ENCODE measurements at places on chromosomes 7 and 10. TPM values are rescaled to one million over a fixed set of nuclear protein-coding genes. Genes with fewer than 3 reads are reported as not detected.
A peak's percentile ranks its signal among the peaks of the same experiment; 100 is the strongest.

The FGFR2 gene
- total RNA-seq: 14.4 TPM

DNA sequence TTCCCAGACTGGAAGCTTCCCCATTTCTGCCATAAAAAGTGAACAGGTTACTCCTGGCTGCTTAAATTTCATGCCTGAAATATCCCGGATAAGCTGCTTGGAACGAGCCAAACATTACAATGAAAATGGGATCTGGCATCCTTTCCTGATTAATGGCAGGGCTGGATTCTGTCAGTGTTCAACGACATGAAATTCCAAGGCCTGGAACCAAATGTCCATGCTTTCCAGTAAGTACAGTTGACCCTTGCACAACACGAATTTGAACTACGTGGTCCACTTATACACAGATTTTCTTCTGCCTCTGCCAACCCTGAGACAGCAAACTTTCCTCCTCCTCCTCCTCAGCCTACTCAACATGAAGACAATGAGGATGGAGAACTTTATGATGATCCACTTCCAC is 65.4 kb downstream of the SGMS1 start:
- H3K27me3 ChIP-seq: no peaks in the 10 kb centered on the region
- H3K4me3 ChIP-seq: no peak overlapping the region
- H3K27ac ChIP-seq: no peak overlapping the region

DNA sequence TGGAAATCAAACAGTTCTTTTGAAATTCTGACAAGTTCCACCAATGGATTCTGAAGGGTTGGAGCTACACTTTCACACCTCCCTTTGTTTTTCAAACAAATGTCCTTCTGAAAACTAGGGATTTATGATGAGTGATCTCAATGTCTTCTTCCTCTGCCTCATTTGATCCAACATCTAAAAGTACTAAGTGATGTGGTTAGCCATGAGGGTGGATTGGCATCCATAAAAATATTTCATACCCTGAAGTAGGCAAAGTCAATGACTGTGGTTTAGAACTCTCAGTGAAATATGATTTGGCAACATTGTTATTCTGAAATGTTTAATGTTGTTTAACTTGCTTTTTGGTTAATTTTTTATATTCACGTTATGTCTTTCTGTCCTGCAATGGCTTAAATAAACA is 136.9 kb downstream of the MBL2 start:
- no peak overlapping the region for H3K4me3 ChIP-seq
- no peaks in the 10 kb centered on the region for H3K4me1 ChIP-seq
- no peak overlapping the region for H3K27ac ChIP-seq
- H3K36me3 ChIP-seq: no peaks in the 10 kb centered on the region
- no peak for DNase-seq

DNA sequence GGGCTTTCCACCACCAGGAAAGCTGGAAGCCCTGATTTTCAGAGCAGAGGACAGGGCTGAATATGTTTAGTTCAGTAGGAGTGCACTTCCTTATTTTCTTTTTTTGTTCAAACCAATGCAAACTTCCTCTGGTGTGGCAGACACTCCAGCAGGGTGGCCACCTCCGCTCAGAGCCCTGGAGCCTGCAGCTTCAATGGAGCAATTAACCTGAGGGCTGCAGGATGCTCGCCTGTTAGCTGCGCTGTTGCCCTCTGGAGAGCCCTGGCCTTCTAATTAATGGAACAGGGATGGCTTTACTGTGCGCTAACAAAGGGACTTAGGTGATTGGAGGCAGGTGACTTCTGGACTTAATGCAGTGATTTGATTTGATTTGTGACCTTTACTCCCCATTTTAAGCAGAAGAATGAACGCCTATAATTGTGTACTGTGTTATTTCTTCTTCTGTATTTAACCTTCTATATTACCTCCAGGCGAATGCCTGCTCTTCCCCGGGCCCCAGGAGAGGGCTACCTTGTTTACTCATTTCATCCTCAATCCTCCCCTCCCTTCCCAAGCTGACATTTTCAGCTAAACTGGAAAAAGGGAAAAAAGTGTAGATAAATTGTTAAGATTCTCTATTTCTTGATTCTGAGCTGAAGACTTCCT is 123.0 kb upstream of the CTBP2 start:
- no peaks in the 10 kb centered on the region for H3K36me3 ChIP-seq
- no peak for DNase-seq
- H3K4me1 ChIP-seq: no peaks in the 10 kb centered on the region
- no peaks in the 10 kb centered on the region for H3K27me3 ChIP-seq
- no peak overlapping the region for H3K27ac ChIP-seq

DNA sequence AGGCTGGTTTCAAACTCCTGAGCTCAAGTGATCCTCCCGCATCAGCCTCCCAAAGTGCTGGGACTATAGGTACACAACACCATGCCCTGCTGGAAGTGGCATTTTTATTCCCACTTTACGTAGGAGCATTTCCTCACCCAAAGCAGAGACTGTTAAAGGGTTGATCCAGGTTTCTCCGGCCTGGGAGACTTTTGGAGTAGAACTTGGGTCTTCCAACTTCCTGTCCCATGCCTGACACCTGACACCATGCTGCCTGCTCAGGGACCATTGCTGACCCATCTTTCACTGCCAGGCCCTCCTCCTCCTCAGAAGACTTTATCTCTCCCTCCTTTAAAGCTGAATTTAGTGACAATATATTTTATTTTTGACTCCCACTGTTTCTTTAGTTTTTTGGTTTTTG is 302.0 kb upstream of the LYZL1 start:
- DNase-seq: no peak
- no peaks in the 10 kb centered on the region for H3K36me3 ChIP-seq
- peaks cover 6% of the 10 kb centered on the region for H3K4me1 ChIP-seq
- no peaks in the 10 kb centered on the region for H3K27me3 ChIP-seq
- H3K27ac ChIP-seq: no peak overlapping the region

GRCh38 chr7:102415685-102416225 is 17.6 kb upstream of the ORAI2 start:
- peaks cover 3% of the 10 kb centered on the region for H3K36me3 ChIP-seq
- H3K4me1 ChIP-seq: no peaks in the 10 kb centered on the region
- H3K27ac ChIP-seq: no peak overlapping the region
- DNase-seq: no peak
- H3K27me3 ChIP-seq: no peaks in the 10 kb centered on the region

GRCh38 chr10:4094751-4095150 is 309.7 kb upstream of the KLF6 start:
- H3K4me3 ChIP-seq: no peak overlapping the region
- H3K36me3 ChIP-seq: no peaks in the 10 kb centered on the region
- DNase-seq: no peak

DNA sequence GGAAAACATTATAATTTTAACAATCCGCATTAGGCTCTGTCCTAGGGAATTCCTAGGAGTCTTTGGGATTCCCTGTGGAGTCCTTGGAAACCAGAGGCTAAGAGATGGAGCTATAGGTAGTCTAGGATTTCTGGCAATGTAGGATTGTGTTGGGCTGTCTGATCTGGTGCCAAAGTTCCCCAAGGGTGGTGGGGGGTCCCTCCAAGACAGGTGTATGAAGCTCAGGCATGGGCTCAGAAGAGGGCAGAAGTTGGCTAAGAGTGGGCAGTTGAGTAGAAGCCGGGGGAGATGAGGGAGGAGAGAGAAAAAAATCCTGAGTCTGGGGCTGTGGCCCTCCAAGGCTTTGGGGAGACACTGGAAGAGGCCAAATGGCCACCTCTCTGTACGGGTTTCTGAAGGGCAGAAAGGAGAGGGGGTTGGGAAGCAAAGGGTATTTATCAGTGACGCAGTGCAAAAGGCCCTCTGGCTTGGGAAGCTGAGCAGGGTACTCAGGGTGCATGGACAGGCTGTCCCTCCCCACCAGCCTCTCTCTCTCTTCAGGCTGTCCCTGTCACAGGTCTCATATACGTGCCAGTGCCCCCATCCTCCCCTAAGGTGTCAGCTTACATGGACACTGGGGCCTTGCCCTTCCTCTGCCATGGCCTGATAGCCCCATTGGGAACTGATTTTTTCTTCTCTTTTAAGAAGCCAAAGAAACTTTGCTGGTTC is 929 bp downstream of the HOXA6 start:
- DNase-seq: no peak
- H3K36me3 ChIP-seq: no peaks in the 10 kb centered on the region
- H3K27me3 ChIP-seq: peaks cover 14% of the 10 kb centered on the region
- H3K27ac ChIP-seq: no peak overlapping the region
- H3K4me3 ChIP-seq: no peak overlapping the region

- H3K36me3 ChIP-seq: peaks cover 5% of the 10 kb centered on the region
- H3K27me3 ChIP-seq: no peaks in the 10 kb centered on the region
- DNase-seq: peak; percentile 97
- H3K4me3 ChIP-seq: peak within 1 kb of the TSS; percentile 74
These were observed at the start of the genes BUD23 and DNAJC30 for GRCh38 chr7:73683056-73683787. Gene BUD23 (plus strand): TSS chr7:73683597. CDS start chr7:73683626, 29 bp downstream. Gene DNAJC30 (minus strand): TSS chr7:73683453. CDS start chr7:73683423, 30 bp downstream.

DNA sequence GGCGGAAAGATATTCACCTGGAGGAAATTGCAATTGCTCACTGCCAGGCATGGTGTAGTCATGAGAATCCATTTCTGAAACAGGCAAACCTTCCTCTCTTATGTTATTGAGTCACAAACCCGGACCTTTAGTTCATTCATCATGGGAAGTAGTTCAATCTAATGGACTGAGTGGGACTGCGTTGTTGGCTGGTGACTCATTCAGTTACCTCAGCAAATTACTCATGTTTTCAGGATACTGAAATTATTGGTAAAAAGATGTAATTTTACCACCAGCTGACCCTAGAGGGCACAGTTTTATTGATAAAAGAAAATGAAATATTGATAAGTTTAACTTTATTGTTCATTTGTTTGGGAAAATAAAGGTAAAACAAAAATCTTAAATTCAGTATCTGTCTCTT is 1194.4 kb upstream of the SORCS1 start:
- no peak overlapping the region for H3K4me3 ChIP-seq
- no peak overlapping the region for H3K27ac ChIP-seq
- H3K36me3 ChIP-seq: no peaks in the 10 kb centered on the region
- H3K27me3 ChIP-seq: no peaks in the 10 kb centered on the region
- DNase-seq: no peak

- H3K27ac ChIP-seq: no peak overlapping the region
- no peak overlapping the region for H3K4me3 ChIP-seq
- H3K27me3 ChIP-seq: no peaks in the 10 kb centered on the region
- no peaks in the 10 kb centered on the region for H3K36me3 ChIP-seq
These were observed 70.0 kb downstream of the ARL4A start for GRCh38 chr7:12757443-12757842.

The CNPY1 gene
- total RNA-seq: not detected

- no peaks in the 10 kb centered on the region for H3K36me3 ChIP-seq
- no peak overlapping the region for H3K4me3 ChIP-seq
- H3K27ac ChIP-seq: no peak overlapping the region
- no peaks in the 10 kb centered on the region for H3K27me3 ChIP-seq
These were observed 34.6 kb downstream of the ZEB1 start for GRCh38 chr10:31353574-31353973.

- no peaks in the 10 kb centered on the region for H3K36me3 ChIP-seq
- H3K27me3 ChIP-seq: no peaks in the 10 kb centered on the region
- H3K27ac ChIP-seq: no peak overlapping the region
- H3K4me3 ChIP-seq: no peak overlapping the region
These were observed 17.5 kb upstream of the PRTFDC1 start for GRCh38 chr10:24969841-24970281.

The HYAL4 gene
- total RNA-seq: not detected

DNA sequence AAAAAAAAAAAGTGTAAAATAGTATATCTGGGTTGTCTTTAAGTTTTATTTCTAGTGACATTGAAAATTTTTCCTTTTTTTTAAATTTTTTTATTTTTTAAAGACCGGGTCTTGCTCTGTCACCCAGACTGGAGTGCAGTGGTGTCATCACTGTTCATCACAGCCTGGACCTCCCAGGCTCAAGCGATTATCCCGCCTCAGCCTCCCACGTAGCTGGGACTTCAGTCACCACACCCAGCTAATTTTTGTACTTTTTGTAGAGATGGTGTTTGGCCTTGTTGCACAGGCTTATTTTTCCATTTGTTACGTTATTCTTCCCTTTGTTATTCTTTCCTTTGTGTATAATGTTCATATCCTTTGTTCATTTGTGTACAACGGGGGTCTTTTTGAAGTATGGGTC is 30.1 kb downstream of the TSPAN14 start:
- peaks cover under 1% of the 10 kb centered on the region for H3K36me3 ChIP-seq
- H3K4me1 ChIP-seq: peaks cover 44% of the 10 kb centered on the region
- H3K4me3 ChIP-seq: no peak overlapping the region

The ASB10 gene
- not detected for total RNA-seq

DNA sequence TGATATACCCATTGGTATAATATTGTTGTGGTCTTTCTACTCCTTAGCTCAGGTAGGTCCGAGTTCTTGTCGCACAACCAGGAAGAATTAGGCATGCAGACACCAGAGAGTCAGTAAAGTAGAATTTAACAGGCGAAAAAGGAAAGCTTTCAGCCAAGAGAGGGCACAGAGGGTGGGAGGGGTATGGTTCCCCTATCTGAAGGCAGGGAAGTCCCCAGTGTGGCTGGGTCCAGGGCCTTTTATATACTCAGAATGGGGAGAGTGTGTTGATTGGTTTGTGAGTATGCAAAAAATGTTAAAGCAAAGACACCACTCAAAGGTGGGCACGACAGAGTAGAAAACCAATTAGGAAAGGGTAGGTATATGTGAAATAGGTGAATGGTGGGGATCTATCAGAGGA is 53.9 kb downstream of the IMMP2L start:
- no peak overlapping the region for H3K27ac ChIP-seq
- DNase-seq: no peak
- no peaks in the 10 kb centered on the region for H3K36me3 ChIP-seq

The MSMB gene
- 0.84 TPM for total RNA-seq

DNA sequence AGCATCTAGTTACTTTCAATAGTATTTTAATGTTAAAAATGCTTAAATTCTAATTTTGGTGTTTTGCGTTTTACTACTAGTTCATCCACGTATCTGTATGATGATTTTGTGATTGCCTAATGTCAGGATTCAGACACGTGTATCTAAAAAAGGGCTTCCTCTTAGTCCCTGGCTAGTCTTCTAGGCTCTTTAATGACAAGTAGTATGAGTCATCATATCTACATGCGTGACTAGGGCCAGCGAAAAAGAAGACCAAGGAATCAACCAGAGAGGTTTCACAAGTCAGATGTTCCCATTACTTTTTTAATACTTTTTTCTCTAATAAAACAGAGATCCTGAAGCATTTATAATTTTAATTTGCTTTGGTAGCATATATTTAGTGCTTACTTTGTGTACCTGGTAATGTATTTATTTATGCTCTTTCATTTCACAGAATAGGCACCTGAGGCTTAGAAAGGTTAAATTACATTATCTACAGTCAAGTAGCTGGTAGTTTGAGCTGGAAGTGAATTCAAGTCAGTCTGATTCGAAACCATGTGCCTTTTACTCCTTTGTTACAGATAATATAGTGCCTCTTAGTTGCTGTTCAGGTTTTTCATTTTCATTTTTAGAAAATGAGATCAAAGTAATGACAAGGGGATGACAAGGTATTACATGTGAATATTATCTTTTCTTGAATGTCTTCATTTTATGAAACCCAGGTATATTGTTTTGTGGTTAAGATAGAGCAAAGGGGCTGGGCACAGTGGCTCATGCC is 140.3 kb downstream of the FOXP2 start:
- no peak for DNase-seq
- no peaks in the 10 kb centered on the region for H3K36me3 ChIP-seq
- no peaks in the 10 kb centered on the region for H3K4me1 ChIP-seq
- H3K27me3 ChIP-seq: no peaks in the 10 kb centered on the region
- no peak overlapping the region for H3K4me3 ChIP-seq
- H3K27ac ChIP-seq: no peak overlapping the region

Data from right lobe of liver (tissue), 6 donors.